Breast epithelium (tissue), 4 donors: ENCODE measurements at places on chromosomes 6 and 20. TPM values are rescaled to one million over a fixed set of nuclear protein-coding genes. Genes with fewer than 3 reads are reported as not detected.

Gene CRISP3
- total RNA-seq = 0.73 TPM

- no peak overlapping the region for H3K4me3 ChIP-seq
- no peaks in the 10 kb centered on the region for H3K4me1 ChIP-seq
- no peaks in the 10 kb centered on the region for H3K36me3 ChIP-seq
- no peak overlapping the region for H3K27ac ChIP-seq
- no peak for DNase-seq
- no peaks in the 10 kb centered on the region for H3K27me3 ChIP-seq
These were observed 46.3 kb downstream of the SOD2 start for GRCh38 chr6:159646733-159647132.

- H3K27ac ChIP-seq = peak overlapping the region; percentile 96
- H3K36me3 ChIP-seq = no peaks in the 10 kb centered on the region
- H3K4me1 ChIP-seq = peaks cover 13% of the 10 kb centered on the region
- no peaks in the 10 kb centered on the region for H3K27me3 ChIP-seq
- peak overlapping the region; percentile 89 for H3K4me3 ChIP-seq
These were observed 490 bp downstream of the MMUT start for GRCh38 chr6:49462599-49462926.

DNA sequence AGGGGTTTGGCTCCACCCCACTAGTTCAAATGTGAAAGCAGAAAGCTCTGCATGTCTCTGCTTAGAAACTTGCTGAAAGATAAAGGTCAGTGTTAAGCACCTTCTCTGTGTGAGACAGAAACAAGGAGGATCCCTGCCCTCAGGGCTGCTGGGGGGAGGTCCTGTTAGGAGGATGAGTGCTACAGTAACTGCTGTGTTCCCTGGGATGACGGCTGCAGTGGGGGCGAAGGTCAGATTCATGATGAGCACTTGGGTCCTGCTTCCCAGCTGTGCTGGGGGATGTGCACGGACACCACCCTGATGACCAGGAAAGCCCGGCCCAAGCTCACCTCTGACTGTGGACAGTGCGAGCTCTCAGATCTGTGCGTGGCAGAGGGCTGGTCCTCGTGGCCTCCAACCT lies 252.6 kb downstream of the DLL1 start:
- peak; percentile 46 for DNase-seq
- no peaks in the 10 kb centered on the region for H3K36me3 ChIP-seq
- H3K27me3 ChIP-seq = no peaks in the 10 kb centered on the region
- H3K4me3 ChIP-seq = no peak overlapping the region
- no peaks in the 10 kb centered on the region for H3K4me1 ChIP-seq

Gene HUS1B
- 3.9 TPM for total RNA-seq

Gene RHAG
- total RNA-seq = not detected

Gene METTL24
- total RNA-seq = 3.4 TPM

GRCh38 chr6:150765067-150765764 lies 100.3 kb upstream of the MTHFD1L start:
- no peaks in the 10 kb centered on the region for H3K36me3 ChIP-seq
- no peak overlapping the region for H3K4me3 ChIP-seq
- DNase-seq = no peak
- H3K4me1 ChIP-seq = no peaks in the 10 kb centered on the region
- H3K27me3 ChIP-seq = no peaks in the 10 kb centered on the region

Gene GINM1
- 54.7 TPM for total RNA-seq

DNA sequence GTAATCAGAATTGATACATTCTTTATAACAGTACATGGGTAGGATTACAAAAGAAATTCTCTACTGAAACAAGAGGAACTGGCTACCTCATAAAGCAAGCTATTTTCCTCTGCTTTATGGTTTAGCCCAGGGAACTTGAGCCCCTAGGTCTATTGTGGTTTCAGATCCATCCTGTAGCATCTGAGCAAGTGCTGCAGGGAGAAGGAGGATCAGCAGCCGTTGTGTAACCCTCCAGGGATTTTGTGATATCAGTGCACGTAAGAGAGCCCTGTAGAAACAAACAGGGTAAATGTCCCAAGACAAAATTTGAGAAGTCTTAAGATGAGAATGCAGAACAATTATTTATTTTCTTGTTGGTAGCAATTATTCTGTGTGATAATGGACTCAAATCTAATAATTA lies 165.2 kb upstream of the DEFB112 start:
- H3K27ac ChIP-seq = no peak overlapping the region
- H3K36me3 ChIP-seq = no peaks in the 10 kb centered on the region
- DNase-seq = no peak

Gene WFDC2
- not detected for total RNA-seq

DNA sequence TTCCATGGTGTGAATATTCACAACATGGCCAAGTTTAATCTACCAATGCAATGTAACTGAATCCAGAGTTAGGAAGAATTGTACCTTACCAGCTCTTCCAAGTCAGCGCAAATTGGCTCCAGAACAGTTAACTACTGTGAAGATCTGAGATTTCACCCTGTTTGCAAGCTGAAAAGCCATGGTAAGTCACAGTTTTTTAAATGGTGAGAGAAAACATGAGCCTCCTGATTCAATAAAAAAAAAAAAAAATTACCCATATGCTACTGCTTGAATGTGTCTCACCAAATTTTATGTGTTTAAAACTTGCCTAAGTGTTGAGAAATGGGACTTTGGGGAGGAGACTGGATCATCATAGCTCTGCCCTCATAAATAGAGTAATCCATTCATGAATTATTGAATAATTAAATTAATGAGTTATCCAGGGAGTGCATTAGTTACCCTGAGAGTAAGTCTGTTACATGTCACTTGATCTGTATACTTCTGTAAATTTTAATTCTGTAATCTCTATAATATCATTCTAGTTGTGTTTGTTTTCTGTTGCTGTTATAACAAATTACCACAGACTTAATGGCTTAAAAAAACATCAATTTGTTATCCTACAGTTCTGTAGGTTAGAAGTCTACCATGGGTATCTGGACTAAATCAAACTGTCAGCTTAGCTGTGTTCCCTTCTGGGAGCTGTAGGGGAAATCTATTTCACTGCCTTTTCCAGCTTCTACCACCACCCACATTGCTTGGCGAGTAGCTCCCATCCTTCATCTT lies 1355.9 kb downstream of the GRIK2 start:
- no peak overlapping the region for H3K27ac ChIP-seq
- no peaks in the 10 kb centered on the region for H3K4me1 ChIP-seq
- no peaks in the 10 kb centered on the region for H3K27me3 ChIP-seq
- DNase-seq = no peak
- no peaks in the 10 kb centered on the region for H3K36me3 ChIP-seq
- no peak overlapping the region for H3K4me3 ChIP-seq

DNA sequence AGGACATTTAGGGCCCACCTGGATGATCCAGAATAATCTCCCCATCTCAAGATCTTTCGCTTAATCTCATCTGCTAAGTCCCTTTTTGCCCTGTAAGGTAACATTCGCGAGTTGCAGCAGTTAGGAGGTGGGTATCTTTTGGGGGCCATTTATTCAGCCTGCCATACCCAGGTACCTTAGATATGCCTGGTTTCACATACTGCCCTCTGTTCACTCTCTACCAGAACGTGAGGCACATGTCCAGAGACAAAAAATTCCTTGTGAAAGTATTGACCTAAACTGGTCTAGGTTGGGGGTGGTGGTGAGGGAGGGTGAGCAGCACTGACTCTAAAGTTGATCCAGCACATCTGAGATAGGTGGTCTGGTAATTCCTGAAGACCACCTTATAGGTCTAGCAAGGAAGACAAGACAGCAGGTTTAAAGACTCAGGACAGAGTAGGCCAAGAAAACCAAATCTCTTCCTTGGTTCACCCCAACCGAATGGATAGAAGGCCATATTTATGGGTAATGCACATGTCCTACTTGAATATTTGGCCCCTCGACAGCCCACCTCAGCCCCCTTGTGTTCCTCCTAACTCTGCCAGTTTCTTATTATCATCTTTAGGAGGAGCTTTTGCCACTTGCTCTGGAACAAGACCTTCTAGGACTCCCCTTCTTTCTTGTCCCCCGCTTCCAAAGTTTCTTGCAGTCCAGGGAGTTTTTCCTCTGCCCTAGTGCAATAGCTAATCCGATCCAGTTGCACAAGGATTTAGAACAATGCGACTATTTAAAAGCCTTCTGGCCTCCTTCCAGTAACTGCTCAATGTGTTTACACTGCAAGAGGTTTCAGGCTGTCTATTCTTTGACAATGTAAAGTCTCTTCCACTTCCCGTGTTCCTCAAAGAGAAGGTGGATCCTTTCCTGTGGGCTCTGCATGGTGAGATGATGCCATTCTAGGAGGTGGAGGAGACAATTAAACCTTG lies 213.0 kb upstream of the LAMP5 start:
- no peaks in the 10 kb centered on the region for H3K4me1 ChIP-seq
- no peaks in the 10 kb centered on the region for H3K36me3 ChIP-seq
- H3K4me3 ChIP-seq = no peak overlapping the region
- H3K27me3 ChIP-seq = no peaks in the 10 kb centered on the region
- H3K27ac ChIP-seq = peak overlapping the region; percentile 50

DNA sequence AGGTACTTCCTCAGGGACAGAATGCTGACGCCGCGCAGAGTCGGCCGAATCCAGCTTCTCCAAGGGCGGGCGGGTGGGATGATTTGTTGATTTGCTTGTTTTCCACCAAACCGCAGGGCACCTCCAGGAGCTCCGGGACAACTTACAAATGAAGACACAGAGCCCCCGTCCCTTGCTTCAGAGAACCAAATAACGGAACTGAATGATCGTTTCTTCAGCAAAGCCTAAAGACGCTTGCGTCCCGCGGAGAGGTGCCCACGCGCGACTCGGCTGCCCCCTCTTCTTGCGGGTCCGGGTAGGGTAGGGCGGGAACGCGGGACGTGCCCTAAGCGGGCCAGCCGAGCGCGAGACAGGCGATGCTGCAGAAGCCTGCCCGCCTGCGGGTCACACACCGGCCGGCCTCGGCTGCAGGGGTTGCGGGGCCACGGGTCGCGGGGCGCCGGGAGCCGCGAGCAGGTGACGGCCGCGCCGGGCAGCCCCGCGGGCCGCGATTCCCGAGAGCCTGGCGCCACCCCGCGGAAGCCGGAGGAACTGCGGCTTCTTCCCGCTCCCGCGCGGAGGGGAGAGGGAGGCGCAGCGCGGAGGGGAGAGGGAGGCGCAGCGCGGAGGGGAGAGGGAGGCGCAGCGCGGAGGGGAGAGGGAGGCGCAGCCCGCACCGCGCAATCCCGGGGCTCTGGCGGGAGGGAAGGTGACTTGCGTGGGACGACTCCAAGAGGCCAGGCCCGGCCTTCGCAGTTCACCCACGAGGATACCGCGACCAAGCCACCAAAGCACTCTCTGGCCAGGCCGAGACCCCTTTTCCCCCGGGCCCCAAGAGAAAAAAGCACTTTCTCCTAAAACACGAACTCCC lies 7.7 kb upstream of the FOXF2 start:
- DNase-seq = no peak
- no peaks in the 10 kb centered on the region for H3K36me3 ChIP-seq
- H3K4me3 ChIP-seq = no peak overlapping the region
